Esophagus muscularis mucosa (tissue), 4 donors: ENCODE measurements at places on chromosomes 6 and 20. TPM values are rescaled to one million over a fixed set of nuclear protein-coding genes. Genes with fewer than 3 reads are reported as not detected.

The GHRH gene
- total RNA-seq, result not detected

DNA sequence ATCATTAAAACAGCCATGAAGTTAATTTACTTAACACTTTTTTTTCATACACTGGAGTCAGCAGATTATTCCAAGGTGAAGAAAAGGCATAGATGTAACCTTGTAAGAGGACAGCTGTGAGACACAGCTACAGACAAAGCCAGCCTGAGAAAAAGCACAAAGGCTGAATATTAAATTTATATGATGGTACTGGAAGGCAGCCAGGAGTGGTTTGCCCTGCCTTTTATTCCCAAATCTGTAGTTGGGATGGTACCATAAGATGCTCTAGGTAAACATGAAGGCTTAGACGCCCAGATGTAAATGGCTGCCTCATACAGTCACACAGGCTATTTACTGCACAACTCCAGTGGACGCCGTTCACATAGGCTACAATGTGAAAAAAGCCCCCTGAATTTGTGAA lies 42.1 kb upstream of the LOC128125822 start:
- peaks cover 8% of the 10 kb centered on the region for H3K4me1 ChIP-seq
- H3K27ac ChIP-seq, result no peak overlapping the region
- DNase-seq, result no peak
- no peaks in the 10 kb centered on the region for H3K36me3 ChIP-seq

- no peak overlapping the region for H3K27ac ChIP-seq
- no peaks in the 10 kb centered on the region for H3K36me3 ChIP-seq
- H3K27me3 ChIP-seq, result no peaks in the 10 kb centered on the region
- no peaks in the 10 kb centered on the region for H3K4me1 ChIP-seq
These were observed 32.6 kb upstream of the NRSN1 start for GRCh38 chr6:24093381-24093780.

DNA sequence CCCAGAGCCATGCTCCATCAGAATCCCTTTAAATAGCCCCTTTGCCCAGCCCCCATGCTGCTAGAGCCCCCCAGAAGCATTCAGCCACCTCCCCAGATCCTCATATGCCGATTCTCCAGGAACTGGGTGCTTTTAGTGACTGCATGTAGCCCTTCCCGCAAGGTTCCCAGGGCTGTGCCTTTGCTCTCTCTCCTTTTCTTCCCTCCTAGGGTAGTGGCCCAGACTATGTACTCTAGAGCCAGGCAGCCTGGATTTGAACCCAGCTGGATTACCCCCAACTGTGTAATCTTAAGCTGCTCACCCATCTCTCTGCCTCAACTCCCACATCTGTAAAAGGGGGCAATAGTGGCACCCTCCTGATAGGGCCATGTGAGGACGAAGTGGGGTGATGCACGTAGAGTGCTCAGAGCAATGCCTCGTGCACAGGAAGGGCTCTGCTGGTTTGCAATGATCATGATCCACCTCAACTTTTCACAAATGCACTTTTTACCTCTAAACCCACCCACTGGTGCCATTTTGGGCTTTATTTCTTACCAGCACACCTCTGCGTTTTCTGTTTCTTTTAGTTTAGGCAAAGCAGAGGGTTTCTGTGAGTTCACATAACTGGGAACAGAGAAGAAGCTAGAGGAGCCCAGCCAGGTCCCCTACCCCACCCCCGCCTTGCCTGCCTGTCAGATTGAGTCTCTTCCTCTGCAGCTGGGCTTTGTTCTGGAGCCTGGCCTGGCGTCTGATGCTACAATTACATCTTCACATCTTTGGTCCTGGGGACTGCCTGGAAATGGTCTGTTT lies 396.5 kb downstream of the RNGTT start:
- peaks cover 8% of the 10 kb centered on the region for H3K4me1 ChIP-seq
- H3K27ac ChIP-seq, result no peak overlapping the region
- no peaks in the 10 kb centered on the region for H3K27me3 ChIP-seq
- no peak overlapping the region for H3K4me3 ChIP-seq

The RALY gene
- total RNA-seq, result 118 TPM

- no peaks in the 10 kb centered on the region for H3K36me3 ChIP-seq
- H3K4me1 ChIP-seq, result no peaks in the 10 kb centered on the region
- no peak for DNase-seq
- no peak overlapping the region for H3K4me3 ChIP-seq
- H3K27me3 ChIP-seq, result no peaks in the 10 kb centered on the region
- no peak overlapping the region for H3K27ac ChIP-seq
These were observed 252.3 kb downstream of the GRIK2 start for GRCh38 chr6:101645770-101646169.

The KIAA1755 gene
- total RNA-seq, result 8.3 TPM
